Occipital lobe (tissue), 3 donors: ENCODE measurements at places on chromosomes 7 and 10.

GRCh38 chr7:2357571-2357970 is 2.9 kb downstream of the EIF3B start:
- DNase-seq: no peak

DNA sequence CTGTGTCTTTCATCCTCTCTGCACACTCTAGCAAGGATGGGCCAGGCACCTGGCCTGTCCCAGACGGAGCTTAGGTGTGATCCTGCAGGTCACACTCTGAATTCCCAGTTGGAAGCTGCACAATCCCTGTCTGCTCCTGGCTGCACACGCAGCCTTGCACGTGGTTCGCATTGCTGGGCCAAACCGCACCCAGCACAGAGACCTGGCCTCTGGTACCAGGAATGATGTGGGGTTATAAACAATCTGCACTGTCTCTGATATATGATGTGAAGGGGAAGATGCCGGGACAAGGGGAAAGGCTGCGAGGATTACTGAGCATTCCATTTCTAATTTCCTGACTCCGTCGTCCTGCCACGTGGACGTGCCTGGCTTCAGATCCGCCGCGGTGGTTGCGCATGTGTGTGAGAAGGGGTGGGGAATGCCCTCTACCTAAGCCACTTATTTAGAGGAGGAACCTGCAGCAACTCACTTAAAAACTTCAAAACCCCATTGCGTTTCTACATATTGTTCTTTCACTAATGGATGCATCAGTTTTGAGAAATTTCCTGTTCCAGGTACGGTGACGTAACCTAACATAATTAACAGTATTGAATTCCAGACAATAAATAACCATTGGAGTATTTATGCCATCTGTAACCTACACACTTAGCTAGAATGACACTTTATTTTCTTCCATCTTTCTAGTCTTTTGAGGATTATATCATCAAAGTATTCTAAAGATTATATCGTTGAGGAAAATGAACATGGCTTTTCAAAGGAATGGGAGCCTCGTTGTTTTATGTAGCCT is 559.7 kb upstream of the MGMT start:
- no peak for DNase-seq

- DNase-seq: no peak
Observed at GRCh38 chr7:14018751-14019150, 29.3 kb upstream of the ETV1 start.

GRCh38 chr7:129101746-129102145 is 42.8 kb upstream of the TSPAN33 start:
- DNase-seq: no peak

GRCh38 chr10:62233356-62234076 is 35.1 kb downstream of the RTKN2 start:
- DNase-seq: no peak

DNA sequence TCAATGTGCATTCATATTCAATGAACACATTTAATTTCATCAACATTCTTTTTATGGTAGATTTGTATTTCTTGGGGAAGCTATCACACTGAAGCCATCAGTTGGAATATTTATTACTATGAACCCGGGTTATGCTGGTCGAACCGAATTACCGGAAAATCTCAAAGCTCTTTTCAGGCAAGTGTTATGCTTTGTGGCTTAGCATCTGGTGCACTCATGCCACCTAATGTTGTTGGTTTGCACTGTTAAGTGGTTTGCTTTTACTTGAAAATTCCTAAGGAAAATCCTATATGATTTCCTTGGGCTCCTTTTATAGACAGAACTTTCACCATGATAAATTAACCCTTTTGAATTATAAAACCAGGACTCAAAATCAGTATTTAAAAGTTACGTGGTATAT is 147.9 kb downstream of the DNAH11 start:
- no peak for DNase-seq

DNA sequence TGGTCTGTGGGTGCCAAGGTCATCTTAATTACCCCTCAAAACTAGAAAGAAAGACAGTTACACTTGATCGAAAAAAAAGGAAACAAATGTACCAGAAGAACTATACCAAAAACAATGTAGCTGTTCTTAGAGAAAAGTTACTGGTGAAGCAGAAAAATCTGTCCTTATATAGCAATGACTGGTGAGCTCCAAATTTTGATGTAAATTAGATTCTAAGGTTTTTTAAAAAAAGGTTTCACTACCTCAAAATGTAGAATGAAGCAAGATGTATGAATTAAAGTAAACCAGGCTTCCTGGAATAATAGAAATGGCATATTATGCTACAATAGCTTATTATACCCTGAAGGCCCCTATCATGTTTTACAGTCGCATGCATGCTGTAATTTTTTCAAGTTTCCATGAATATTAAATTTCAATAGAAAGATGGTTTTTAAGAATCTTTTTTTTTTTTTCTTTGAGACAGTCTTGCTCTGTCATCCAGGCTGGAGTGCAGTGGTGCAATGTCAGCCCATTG is 28.4 kb upstream of the FKBP9 start:
- no peak for DNase-seq
